Hematopoietic multipotent progenitor cell treated with erythropoietin and hydrocortisone succinate and interleukin-3 and kit ligand, for 4 days (in vitro differentiated cells): ENCODE measurements at places on chromosomes 16 and 17.
A peak's percentile ranks its signal among the peaks of the same experiment; 100 is the strongest.

- DNase-seq = peak; percentile 87
Observed at GRCh38 chr16:28291651-28292626, at the start of gene SBK1. SBK1 (plus strand) TSS chr16:28292525; CDS start chr16:28317392, 24,867 bp downstream.

DNA sequence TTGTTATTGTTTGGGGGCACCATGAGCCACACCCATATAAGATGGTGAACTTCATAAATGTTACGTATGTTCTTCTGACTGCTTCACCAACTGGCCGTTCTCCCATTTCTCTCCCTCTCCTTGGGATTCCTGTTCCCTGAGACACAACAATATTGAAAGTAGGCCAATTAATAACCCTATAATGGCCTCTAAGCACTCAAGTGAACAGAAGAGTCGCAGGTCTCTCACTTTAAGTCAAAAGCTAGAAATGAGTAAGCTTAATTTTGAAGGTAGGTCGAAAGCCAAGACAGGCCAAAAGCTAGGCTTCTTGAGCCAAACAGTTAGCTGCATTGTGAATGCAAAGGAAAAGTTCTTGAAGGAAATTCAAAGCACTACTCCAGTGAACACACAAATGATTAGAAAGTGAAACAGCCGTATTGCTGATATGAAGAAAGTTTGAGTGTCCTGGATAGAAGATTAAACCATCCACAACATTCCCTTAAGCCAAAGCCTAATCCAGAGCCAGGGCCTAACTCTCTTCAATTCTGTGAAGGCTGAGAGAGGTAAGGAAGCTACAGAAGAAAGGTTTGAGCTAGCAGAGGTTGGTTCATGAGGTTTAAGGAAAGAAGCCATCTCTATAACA is 25.8 kb downstream of the HLF start:
- no peak for DNase-seq

DNA sequence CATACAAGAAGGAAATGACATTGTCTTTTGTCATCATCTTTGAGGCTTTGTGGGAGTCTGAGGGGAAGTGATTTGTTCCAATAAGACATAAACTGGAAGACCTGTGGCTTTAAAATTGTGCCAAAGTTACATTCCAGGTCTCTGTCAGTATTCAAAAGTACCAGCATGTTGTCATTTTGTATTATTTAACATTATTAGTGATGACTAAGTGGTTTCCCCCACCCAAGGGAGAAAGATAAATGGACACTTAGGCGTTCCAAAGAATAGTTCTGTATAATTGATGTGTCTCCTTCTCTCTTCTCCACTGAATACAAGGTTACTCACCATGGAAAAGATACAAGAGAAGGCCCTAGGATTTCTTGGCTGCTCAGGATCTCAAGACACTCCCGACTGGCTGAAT is 3.8 kb downstream of the CFAP97D1 start:
- no peak for DNase-seq

GRCh38 chr16:12425134-12425941 is 378.3 kb downstream of the CPPED1 start:
- no peak for DNase-seq

GRCh38 chr16:21199607-21200218 is 11.7 kb downstream of the ZP2 start:
- no peak for DNase-seq

DNA sequence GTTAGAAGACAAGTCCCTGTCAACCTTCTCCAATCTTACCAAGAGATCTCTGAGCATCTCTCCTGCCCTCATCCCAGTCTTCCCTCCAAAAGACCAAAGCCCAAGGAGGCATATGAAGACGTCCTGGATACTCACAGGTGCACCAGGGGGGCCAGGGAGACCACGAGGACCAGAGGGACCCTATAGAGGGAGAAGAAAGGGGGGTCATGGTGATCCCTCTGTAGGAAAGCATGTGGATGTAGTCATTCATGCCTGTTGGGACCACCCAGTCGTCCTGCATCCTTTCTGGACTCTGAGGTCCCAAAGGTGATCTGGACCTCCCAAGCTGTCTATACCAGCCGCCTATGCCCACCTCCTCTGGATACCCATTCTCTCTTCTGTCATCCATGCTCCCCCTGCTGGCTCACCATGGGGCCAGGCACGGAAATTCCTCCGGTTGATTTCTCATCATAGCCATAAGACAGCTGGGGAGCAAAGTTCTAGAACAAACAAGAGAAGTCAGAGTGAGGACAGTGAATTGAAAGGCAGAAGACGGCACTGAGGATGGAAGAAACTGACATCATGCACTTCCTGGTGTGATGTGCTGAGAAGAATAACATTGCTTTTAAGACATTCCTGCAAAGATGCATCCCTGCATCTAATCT is 3.3 kb downstream of the COL1A1 start:
- peak; percentile 83 for DNase-seq

DNA sequence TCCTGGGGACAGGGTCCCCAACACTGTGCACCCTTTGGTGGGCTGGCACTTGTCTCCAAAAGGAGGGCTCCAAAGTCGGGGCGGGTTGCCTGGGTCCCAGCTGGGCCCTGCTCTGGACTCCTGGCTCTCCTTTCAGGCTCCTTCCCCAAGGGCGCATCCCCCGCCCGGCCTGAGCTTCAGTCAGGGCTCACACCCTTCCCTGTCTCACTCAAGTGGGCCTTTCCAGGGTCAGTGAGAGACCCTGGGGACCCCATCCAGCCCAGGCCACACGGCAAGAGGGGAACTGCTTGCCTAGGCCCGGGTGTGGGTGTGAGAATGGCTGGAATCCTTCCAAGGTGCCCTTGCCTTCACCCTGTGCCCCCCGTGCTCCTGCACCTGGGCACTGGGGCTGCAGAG is 41.8 kb upstream of the SLC38A10 start:
- DNase-seq = no peak

GRCh38 chr17:79974566-79975497 is 60.8 kb downstream of the TBC1D16 start:
- peak; percentile 37 for DNase-seq
